ENCODE measurements at places on chromosomes 12 and 14.
A peak's percentile ranks its signal among the peaks of the same experiment; 100 is the strongest.

DNA sequence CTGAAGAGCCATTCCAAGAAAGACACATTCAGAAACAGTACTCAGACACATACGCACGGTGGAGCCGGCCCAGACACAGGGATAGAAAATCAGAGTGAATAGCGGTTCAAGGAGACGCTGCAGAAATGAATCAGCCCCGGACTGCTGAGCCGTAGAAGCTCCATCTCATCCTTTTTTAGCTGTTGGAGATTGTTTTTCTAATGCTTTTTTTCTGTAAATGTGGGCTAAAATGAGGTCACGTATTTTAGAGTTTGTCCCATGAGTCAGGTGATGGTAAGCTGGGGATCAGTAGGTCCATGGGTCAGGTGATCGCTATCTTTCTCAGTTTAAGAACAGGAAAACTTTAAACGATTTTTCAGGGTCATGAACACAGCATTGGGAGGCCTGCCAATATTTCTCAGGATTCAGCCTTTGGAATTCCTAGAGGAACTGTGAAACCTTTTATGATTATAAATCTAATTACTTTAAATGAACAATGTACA is 202.4 kb downstream of the ITPR2 start:
- DNase-seq: no peak

DNA sequence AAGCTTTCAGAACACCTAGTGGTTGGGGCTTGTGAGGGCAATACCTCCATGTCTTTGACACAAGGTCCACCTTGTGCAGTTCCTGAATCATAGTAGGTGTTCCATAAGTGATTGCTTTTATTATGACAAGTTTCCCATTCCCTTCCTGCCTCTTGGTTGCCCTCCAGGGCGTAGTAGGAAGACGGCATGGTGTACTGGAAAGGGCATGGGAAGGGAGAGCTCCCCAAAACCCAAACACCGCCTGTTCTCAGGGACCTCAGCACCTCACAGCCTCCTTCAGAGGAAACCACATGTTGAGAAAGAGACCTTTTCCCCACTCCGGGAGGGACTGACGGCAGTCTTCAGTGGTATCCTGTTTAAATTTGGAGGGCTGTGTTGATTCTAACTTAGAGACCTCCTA is 21.1 kb downstream of the EVL start:
- DNase-seq: no peak

GRCh38 chr12:93877446-93877845 is 200.3 kb downstream of the CRADD start:
- DNase-seq: no peak

DNA sequence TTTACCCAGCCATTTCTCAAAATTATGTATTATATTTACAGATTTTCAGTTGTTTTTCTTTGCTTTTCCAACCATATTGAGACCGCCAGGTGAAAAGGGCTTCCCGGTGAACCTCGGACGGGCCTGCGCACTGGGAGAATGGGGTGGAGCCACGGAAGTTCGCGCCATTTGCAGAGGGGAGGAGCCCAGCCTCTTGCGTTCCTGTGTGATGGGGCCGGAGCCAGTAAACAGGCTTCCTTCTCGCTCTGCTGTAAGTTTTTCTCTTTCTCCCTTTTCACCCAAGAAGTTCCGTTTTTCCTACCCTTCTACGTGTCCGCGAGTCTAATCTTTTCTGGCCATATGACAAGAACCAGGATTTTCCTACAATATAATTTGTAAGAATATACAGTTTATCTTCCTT is 1108.8 kb upstream of the SEL1L start:
- no peak for DNase-seq

- DNase-seq: no peak
Observed at GRCh38 chr14:90274019-90274418, 17.7 kb downstream of the PSMC1 start.

DNA sequence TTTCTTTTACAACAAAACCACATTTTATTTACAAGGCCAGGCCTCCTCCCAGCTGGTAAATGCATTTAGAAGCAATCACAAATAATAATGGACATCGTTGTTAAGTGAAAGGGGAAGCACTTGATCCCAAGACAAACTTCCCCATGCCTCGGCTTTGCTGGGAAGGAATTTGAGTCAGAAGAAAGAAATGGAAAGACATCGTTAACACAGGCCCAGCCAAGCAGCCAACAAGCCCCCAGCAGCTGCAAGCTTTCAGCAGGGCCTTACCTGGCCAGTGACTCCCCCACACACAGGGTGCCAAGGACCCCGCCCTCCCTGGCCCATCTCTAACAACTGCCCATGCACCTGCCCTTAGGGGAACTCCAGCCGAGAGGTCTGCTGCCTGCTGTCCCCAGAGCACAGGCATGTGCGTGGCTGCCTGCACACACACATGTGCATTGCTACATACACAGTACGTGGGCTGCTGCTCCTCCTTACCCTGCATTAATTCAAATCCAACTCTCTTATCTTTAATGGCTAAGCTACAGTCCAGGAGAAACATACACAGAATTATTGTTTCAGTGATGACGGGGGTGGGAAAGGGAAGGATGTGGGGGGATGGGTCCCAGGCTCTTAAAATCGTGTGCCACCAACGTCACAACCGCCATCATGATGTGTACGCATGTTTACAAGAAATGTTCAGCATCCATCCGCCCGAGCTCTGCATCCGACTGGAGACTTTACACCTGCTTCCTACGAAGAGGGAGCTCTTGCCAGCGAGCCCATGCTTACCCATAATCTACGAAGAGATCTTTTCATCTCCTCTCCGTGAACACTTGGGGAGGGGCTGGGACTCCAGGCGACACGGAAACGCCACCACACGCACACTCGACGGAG is 9.8 kb downstream of the BCL11B start:
- no peak for DNase-seq

DNA sequence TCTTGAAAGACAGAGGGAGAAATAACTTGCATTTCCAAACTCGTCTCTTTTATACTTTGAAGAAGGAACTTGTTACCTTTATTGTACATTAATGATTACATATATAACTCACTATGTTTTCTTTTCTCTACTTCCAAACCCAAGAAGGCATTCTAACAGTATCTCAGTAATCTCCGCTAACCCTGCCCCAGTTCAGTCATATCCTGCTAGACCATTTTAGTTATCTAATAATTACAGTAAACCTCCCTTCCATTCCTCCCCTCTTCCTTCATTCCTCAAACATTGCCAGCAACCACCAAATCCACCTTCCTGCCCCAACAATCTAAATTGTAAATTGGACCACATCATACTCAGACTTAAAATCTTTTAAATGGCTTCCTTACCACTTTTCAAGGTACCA is 30.6 kb downstream of the STK38L start:
- no peak for DNase-seq

DNA sequence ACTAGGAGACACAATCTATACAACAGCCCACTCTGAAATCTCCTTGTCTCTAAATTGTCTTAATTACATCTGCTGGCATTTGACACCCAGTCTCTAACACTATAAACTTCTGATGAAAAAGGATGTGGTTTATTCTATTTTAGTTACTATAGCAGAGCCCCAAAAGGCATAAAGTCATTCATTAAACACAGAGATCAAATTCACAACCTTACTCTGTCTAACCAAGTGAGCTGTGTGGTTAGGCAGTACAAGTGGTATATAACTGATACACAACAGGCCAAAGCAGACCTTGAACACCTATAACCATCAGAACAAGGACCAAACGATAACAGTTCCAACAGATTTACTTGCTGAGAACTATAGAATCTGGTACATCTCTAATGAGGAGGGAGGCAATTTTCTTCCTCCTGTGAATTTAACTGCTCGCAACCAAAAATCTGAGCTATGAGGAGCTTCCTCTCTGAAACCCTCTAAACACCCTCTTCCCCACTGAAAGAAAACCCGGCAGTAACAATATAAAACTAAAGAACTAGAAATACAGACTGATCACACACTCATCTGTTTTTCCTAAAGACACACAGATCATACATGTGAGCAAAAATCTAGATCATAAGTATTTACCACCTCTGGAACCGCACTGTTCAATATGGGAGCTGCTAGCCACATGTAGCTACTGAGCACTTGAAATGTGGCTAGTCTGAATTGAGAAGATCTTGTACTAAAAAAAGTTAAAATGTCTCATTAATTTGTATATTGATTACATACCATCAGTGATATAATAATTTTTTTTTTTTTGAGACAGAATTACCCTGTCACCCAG is 17.7 kb downstream of the SPPL3 start:
- DNase-seq: peak; percentile 27

DNA sequence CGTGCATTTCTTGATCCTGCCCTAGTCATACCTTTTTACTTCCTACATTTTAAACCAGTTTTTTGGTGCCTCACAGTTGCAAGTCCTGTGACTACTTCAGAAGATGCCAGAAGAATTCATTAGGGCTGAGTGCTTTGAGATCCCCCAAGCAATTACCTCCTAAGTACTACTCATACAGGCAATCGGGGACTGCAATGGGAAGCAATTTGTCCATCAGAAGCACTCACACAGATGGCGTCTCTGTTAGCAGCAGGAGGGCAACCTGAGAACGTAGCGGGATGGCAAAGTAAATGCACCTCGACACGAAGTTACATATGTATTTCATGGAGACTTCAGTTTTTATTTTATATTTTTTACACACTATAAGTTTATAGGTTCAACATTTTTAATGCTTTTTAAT is 188.3 kb downstream of the CAPZA3 start:
- DNase-seq: no peak

DNA sequence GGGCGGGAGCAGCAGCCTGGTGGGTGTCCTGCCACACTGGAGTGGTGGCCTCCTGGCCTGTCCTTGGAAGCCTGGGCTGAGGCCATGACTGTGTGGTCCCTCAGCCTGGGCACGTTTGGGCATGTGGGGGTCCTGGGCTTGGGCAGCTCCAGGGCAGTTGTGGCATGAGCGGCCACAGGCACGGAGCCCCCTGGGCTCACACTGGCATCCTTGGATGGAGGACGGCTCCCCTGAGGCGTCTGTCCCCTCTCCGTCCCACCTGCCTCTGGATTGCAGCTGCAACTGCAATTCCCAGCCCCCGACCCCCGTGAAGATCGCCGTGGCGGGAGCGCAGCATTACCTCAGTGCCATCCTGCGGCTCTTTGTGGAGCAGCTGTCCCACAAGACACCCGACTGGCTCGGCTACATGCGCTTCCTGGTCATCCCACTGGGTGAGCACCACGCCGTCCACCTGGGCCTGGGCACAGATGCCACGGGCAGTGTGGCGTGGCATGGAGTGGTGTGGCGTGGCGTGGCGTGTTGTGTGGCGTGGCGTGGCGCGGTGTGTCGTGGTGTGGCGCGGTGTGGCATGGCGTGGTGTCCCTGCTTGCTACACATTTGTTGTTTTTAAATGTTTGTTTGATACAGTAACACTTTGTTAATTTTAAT is 15.1 kb upstream of the TEX22 start:
- DNase-seq: no peak

DNA sequence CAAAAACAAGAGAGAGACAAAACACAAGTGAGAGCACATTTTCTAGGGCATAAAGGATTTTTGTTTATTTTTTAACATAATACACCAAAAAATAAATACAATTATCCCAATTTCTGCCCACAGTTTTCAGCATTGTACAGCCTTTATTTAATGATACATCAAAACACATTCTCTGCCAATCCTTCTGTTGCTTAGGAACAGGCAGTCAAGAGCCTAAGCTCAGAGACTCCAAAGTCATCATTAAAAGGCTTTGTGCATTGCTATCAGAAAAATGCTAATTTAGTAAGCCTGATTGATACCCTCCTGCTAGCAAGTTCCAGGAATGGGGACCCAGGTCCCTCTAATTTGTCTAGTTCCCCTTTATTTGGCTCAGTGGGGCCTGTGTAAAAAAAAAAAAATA is 536.5 kb downstream of the RPS29 start:
- DNase-seq: no peak

GRCh38 chr12:13179211-13180074 is 17.1 kb upstream of the EMP1 start:
- no peak for DNase-seq

DNA sequence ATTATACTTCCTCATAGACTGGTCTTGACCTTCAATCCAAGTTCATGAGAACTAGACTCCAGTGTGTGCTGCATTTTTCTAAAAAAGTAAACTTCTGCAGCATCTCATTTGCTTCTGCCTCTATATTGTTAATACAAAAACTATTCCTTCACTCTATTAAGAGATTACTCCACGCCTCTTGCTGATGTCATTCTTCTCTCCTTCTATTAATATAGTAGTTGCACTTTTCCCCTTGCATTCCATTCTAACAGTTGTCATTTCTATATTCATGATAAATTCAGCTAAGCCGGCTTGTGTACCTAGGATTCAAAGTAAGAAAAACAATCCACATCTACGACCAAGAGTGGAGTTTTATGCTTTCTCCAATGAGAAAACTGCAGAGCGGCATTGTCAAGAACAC is 480.4 kb upstream of the NOVA1 start:
- DNase-seq: no peak

DNA sequence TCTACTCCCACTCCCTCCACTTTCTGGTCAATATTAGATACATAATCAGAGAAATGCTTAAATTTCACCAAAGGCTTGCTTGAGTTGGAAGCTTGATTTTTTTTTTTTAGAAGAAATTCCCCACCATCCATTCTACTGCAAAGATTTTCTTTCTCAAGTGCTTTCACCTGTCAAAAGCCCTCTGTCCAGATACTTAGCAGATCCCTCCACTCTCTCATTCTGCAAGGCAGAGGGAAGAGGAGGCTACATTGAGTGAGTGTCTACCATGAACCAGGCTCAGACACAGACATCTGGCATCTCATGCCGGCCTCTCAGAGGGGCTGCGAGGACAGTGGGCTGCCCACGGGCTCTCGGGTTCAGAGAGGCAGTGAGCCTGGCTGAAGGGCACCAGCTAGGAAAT is 127.6 kb upstream of the GSC start:
- DNase-seq: no peak

GRCh38 chr14:100549834-100550625 is 37.2 kb downstream of the BEGAIN start:
- no peak for DNase-seq

GRCh38 chr14:106390401-106390800 is 864.0 kb downstream of the TMEM121 start:
- no peak for DNase-seq

DNA sequence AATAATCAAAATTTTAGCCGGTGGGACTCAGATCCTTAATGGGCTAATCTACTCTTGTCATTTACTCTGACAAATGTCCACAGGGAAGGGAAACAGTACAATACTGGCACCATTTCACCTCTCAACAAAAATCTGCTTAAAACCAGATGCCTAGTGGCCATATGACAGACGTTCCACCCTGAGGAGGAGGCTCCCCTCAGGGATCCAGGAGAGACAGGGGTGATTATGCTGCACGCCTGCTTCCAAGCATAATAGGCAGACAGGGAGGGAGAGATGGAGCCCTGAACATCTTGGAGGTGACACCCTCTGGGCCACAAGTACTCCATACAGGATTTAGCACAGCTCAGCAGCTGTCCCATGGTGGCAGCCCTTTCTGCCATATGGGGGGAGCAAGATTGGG is 24.8 kb upstream of the AKAP6 start:
- no peak for DNase-seq

GRCh38 chr14:101282418-101282817 is 278.9 kb upstream of the DIO3 start:
- DNase-seq: no peak
